PC-9 (cell line): ENCODE measurements at places on chromosomes 6 and 20. TPM values are rescaled to one million over a fixed set of nuclear protein-coding genes. Genes with fewer than 3 reads are reported as not detected.

GRCh38 chr6:161727083-161727833 lies 453.4 kb upstream of the AGPAT4 start:
- H3K36me3 ChIP-seq: no peaks in the 10 kb centered on the region
- no peak for DNase-seq
- H3K27ac ChIP-seq: no peak overlapping the region

DNA sequence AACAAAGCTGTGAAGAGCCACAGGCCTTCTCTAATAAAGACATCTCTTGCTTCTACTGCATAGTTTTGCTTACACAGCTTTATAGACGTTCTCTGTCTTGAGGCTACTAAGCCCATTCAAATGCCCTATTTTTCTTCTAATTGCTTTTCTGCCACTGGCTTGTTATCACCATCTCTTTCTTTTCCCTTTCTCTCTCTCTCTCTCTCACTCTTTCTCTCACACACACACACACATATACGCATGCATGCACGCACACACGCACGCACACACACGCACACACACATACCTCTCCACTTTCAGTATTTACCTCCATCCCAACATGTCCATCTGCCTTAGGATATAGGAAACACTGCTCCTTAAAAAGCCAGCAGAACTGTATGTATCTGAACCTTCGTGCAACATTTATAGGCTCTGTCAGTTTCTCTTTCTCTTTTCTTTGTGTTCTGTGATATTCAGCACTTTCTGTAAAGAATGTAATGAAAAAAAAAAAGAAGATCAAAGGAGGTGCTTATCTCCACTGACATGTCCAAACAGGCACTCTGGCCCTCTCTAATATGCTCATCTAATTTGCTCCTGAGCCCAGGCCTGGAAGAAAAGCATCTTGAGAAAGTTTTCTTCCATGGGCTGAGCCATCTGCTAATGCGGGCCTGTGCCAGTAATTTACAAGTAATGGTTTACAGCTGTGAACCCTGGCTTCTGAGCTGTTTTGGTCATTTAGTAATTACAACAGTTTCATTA lies 1046.7 kb upstream of the MAP3K7 start:
- no peaks in the 10 kb centered on the region for H3K4me1 ChIP-seq
- H3K27me3 ChIP-seq: no peaks in the 10 kb centered on the region
- no peak for DNase-seq

- DNase-seq: peak; percentile 35
- H3K36me3 ChIP-seq: no peaks in the 10 kb centered on the region
- H3K4me3 ChIP-seq: no peak overlapping the region
- H3K27me3 ChIP-seq: no peaks in the 10 kb centered on the region
- H3K27ac ChIP-seq: no peak overlapping the region
- peaks cover 18% of the 10 kb centered on the region for H3K4me1 ChIP-seq
These were observed 39.2 kb upstream of the TLDC2 start for GRCh38 chr20:36836591-36837269.

GRCh38 chr20:24991897-24992486 lies 559 bp downstream of the APMAP start:
- H3K4me1 ChIP-seq: peaks cover 49% of the 10 kb centered on the region
- no peak for DNase-seq
- H3K27ac ChIP-seq: no peak overlapping the region
- H3K4me3 ChIP-seq: peak overlapping the region; percentile 71
- H3K36me3 ChIP-seq: no peaks in the 10 kb centered on the region

DNA sequence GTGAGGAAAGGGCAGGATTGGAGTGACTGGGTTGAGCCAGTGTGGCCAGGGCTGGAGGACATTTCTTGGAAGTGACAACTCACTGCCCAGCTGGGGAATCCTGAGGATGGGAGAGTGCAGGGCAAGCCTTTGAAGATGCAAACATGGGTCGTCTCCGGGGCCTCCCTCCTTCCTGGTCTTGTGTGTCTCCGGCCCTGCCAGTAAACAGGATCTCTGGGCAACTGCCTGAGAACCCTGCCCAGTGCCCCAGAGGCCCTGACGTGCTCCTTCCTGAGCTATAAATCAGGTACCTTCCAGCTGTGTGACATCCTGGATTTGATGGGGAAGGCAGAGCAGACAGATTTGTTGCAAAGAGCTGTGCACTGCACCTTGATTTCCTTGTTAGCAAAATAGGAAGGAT lies 12.9 kb upstream of the TCF15 start:
- no peaks in the 10 kb centered on the region for H3K36me3 ChIP-seq
- peaks cover 87% of the 10 kb centered on the region for H3K27me3 ChIP-seq
- H3K27ac ChIP-seq: no peak overlapping the region
- H3K4me3 ChIP-seq: no peak overlapping the region
- H3K4me1 ChIP-seq: no peaks in the 10 kb centered on the region
- DNase-seq: no peak

DNA sequence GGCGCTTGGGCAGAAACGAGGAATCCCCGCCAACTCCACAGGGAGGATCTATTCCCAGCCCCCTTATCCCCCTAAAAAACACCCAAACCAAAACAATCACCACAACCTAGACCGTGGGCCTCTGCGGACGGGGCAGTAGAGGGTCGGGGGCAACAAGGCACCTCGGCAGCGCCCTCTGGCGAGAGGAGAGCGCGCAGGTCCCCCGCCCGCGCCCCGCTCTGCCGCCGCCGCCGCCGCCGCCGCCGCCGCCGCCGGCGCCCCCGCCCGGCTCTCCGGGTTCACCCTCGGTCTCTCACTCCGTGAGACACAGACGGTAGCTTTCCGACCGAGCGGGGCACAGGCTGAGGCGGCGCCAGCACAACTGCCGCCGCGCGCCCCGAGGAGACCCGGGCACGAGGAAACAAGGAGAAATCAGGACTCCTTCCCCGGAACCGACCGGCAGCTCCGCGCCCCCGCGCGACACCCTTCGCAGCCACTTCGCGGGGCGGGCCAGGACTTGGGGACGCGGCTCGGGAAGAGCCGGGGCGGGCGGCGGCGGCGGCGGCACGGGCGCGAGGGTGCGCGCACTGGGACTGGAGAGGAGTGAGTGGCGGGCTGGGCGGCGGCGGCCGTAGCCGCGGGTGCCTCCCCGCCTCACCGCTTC lies at the start of gene SLC35F1:
Gene SLC35F1 (plus strand): TSS at position 307 of the 643 bp plus-strand sequence.
- no peaks in the 10 kb centered on the region for H3K4me1 ChIP-seq
- H3K27me3 ChIP-seq: no peaks in the 10 kb centered on the region
- no peak for DNase-seq
- no peak within 1 kb of the TSS for H3K27ac ChIP-seq
- no peaks in the 10 kb centered on the region for H3K36me3 ChIP-seq

DNA sequence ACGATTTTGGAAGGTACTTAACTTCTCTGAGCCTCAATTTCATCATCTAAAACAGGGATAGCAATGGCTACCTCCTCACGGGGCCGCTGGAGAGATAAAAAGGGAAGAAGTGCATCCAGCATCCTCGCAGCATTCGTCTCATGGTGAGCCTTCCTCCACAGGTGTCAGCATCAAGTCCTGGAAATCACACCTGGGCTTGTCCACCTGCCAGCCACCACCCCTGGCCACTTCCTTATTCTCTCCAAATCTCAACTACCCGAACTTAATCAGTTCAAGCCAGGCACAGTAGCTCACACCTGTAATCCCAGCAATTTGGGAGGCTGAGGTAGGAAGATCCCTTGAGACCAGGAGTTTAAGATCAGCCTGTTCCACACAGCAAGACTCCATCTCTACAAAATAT lies 234.5 kb downstream of the LY86 start:
- H3K27me3 ChIP-seq: no peaks in the 10 kb centered on the region
- H3K27ac ChIP-seq: peak overlapping the region; percentile 77
- no peak overlapping the region for H3K4me3 ChIP-seq
- H3K36me3 ChIP-seq: no peaks in the 10 kb centered on the region
- H3K4me1 ChIP-seq: peaks cover 77% of the 10 kb centered on the region

DNA sequence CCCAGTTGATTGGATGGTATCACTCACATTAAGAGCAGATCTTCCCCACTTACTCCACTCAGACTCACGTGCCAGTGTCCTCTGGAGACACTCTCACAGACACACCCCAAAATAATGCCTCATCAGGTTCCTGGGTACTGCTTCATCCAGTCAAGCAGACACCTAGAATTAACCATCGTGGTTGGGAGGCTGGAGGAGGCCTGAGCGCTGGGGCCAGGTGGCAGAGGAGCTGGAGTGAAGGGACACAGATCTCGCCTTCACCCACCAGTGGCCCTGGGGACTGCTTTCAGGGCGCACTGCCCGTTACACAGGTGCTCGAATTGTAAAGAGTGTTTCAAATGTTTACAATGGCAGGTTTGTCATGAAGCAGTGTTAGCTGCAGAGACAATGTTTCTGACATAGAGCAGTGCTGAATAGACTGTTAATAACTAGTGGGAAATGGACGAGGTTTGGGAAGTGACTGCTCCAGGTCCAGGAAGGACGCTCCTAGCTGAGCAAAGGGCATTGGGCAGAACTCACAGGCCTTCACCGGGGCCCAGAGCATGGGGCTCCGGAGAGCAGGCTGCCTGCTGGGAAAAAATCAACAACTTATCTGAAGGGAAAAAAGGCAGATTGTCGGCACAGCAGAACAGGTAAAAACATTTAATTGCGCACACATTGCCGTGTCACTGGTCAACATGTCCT lies 38.4 kb downstream of the TMEM242 start:
- H3K4me1 ChIP-seq: no peaks in the 10 kb centered on the region
- DNase-seq: no peak
- H3K27ac ChIP-seq: no peak overlapping the region
- no peaks in the 10 kb centered on the region for H3K36me3 ChIP-seq
- no peak overlapping the region for H3K4me3 ChIP-seq

- no peak overlapping the region for H3K27ac ChIP-seq
- H3K4me3 ChIP-seq: no peak overlapping the region
- no peaks in the 10 kb centered on the region for H3K27me3 ChIP-seq
- no peaks in the 10 kb centered on the region for H3K4me1 ChIP-seq
- no peak for DNase-seq
These were observed 28.9 kb downstream of the EIF2S2 start for GRCh38 chr20:34083137-34083536.

DNA sequence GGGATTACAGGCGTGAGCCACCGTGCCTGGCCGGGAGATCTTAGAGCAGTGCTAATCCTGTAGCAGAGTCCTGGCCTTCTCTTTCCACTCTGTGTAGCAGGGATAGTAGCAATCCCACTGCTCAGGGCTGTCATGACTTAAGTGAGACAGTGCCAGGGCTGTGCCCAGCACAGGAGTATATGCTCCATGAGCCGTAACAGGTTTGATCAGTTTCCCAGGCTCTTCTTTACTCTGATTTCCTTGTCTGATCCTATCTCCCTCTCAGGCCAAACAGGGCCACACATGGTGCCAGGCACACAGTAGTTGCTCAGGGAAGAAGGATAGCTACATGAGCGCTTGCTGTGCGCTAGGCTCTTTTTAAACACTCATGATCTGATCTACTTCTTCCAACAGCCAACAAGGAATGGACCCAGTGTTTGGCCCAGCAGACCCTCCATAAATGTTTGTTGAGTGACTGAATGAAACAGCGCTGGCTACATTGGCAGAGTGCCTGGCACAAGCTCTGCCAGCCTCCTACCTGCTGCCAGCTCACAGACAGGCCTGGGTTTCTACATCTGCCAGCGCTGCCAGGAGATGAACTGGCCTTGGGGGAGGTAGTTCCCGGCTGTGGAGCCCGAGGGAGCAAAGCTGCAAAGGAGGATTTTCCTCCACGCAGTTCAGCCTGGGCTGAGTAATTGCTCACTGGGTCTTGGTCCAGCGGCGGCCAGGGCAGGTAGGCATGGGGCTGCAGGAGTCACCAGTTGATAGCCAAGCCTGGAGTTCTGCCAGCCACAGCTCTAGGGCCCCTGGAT lies 36.9 kb downstream of the SNAI1 start:
- H3K4me3 ChIP-seq: no peak overlapping the region
- no peaks in the 10 kb centered on the region for H3K36me3 ChIP-seq
- DNase-seq: peak; percentile 43
- H3K4me1 ChIP-seq: peaks cover 27% of the 10 kb centered on the region
- peak overlapping the region; percentile 33 for H3K27ac ChIP-seq
- no peaks in the 10 kb centered on the region for H3K27me3 ChIP-seq

GRCh38 chr6:146950351-146950835 lies 253.8 kb upstream of the STXBP5 start:
- H3K4me1 ChIP-seq: no peaks in the 10 kb centered on the region
- no peak for DNase-seq
- no peaks in the 10 kb centered on the region for H3K36me3 ChIP-seq
- H3K27me3 ChIP-seq: no peaks in the 10 kb centered on the region
- no peak overlapping the region for H3K4me3 ChIP-seq
- H3K27ac ChIP-seq: no peak overlapping the region

GRCh38 chr20:4439461-4439860 lies 282.2 kb upstream of the PRND start:
- H3K4me3 ChIP-seq: no peak overlapping the region
- H3K27ac ChIP-seq: no peak overlapping the region
- H3K4me1 ChIP-seq: peaks cover 12% of the 10 kb centered on the region
- DNase-seq: no peak

DNA sequence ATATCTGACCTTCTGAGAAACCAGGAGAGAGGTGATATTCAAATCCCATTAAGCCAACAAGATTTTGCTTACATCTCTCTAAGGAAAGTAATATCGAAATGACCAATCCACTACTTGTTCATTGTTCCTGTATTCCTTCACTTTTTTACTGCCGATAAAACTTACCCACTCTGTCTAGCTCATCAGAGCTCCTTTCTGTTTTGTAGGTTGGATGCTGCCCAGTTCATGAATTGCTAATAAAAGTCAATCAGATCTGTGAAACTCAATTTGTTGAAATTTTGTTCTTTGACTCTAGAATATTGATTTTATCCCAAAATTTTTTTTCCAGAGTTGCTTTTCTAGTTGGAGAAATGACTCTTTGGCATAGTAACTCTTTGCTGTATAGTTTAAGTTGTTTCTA lies 148.9 kb upstream of the INSM1 start:
- no peaks in the 10 kb centered on the region for H3K4me1 ChIP-seq
- H3K36me3 ChIP-seq: no peaks in the 10 kb centered on the region
- no peak overlapping the region for H3K4me3 ChIP-seq
- H3K27ac ChIP-seq: no peak overlapping the region
- H3K27me3 ChIP-seq: peaks cover 74% of the 10 kb centered on the region

Gene ZNF292
- total RNA-seq: 29.2 and 34.1 TPM in 2 replicates

Gene HTR1E
- not detected in 2 replicates for total RNA-seq

Gene SPDEF
- total RNA-seq: 0.85 and 1.4 TPM in 2 replicates

Gene AKAP12
- total RNA-seq: 9.2 and 12.6 TPM in 2 replicates

Gene KDM1B
- 15.6 and 21.5 TPM in 2 replicates for total RNA-seq

Gene KCNS1
- total RNA-seq: 0.15 TPM in 1 of 2 replicates, not detected in the other

Gene WFDC5
- not detected in 2 replicates for total RNA-seq

Gene TRIM10
- not detected in 2 replicates for total RNA-seq

Gene CRISP2
- not detected in 2 replicates for total RNA-seq

Gene XPO5
- total RNA-seq: 36.1 and 42.4 TPM in 2 replicates

Gene ZNF334
- total RNA-seq: 3.7 and 3.8 TPM in 2 replicates

Gene DLL1
- not detected in 2 replicates for total RNA-seq
